ENCODE measurements at places on chromosomes 7 and 10. TPM values are rescaled to one million over a fixed set of nuclear protein-coding genes. Genes with fewer than 3 reads are reported as not detected.

DNA sequence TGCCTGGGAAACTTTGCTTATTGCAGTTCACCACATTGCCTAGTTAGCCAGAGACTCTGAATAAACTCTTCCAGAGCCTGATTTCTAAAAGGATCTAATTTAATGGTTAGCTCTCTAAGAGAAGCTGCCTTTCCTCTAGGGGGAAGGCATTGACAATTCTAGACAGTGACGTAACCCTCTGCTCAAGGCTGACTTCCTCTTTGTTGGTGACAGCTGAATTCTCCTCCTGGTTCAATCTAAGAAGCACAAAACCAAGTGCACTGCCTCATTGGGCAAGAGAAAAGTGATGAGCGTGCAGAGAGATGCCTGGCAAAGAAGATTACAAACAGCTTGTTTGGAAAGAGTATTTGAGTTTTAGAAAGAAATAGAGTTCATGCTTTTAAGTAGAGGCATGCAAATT lies 102.7 kb downstream of the MACC1 start:
- no peak for DNase-seq
- no peak overlapping the region for H3K4me3 ChIP-seq
- no peaks in the 10 kb centered on the region for H3K36me3 ChIP-seq
- H3K27me3 ChIP-seq = no peaks in the 10 kb centered on the region
- H3K4me1 ChIP-seq = no peaks in the 10 kb centered on the region

- H3K27me3 ChIP-seq = no peaks in the 10 kb centered on the region
- no peaks in the 10 kb centered on the region for H3K4me1 ChIP-seq
- no peak overlapping the region for H3K27ac ChIP-seq
Observed at GRCh38 chr10:28480628-28480965, 52.3 kb upstream of the WAC start.

DNA sequence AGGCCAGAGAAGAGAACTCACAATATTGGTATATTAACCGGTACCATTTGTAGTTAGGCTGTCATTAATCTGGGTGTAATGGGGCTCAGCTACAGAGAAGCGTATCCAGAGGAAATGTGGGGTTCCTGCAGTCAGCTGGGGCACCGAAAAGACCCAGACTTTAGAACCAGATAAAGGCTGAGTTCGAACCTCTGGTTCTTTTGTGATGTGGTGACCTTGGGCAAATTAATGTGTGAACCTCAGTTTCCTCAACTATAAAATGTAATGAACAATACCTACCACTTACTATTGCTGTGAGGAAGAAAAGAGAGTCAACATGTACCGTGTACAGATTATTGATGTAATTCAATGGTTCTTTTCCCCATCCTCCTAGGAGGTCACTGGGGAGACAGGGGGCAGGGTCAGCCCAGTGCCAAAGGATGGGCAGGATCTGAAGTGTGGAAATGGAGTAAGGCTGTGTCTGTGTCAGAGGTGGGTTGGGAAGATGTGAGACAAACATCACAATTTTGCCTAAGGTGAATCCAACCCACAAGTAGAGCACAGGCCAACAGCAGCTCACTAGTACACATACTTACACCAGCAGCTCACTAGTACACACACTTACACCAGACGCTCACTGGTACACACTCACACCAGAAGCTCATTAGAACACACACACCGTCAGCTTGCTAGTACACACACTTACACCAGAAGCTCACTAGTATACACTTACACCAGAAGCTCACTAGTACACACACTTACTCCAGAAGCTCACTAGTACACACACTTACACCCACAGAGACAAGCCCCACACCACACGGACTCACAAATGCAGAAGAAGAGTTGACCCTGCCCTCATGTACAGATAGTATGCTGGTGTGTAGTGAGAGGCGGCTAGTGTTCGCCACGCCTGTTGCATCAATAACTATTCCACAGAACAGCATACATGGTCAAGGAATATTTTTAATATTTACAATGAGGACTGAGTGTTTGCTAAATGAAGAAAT lies 28.0 kb downstream of the PRSS2 start:
- peak overlapping the region; percentile 33 for H3K27ac ChIP-seq
- peaks cover 4% of the 10 kb centered on the region for H3K27me3 ChIP-seq
- H3K4me3 ChIP-seq = no peak overlapping the region
- no peaks in the 10 kb centered on the region for H3K36me3 ChIP-seq

The ANK3 gene
- 65.3 TPM for total RNA-seq

DNA sequence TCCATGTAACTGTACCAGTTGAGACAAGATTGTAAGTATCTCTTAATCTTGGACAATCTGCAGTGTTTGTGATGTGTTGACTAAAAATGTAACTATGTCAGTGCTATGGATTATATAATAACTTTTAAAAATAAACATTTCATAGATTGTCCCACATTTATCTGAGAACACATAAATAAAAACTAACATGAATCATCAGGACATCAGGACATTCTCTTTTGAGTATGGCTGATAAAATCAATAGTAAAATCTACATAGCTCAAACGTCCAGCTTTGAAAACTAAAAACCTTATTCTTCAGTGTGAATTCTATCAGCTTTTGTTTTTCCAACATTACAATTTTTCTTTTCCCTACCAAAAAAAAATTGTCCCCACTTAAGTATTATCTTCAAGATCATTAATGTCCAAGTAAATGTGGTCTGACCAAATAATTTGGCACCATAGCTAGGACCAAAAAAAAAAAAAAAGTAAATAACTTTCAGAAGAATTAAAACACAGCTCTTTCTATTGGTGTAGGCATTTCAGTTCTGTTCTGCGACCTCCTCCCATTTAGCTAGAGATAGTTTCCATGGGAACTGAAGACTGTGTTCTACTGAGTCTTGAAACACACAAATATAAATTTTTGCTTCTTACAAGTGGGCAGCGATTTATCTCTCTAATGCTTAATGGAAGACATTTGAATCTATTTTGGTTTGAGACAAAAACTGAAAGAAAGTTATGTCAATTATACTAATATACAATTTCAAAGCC lies 123.0 kb upstream of the SGCE start:
- H3K36me3 ChIP-seq = no peaks in the 10 kb centered on the region
- H3K27me3 ChIP-seq = no peaks in the 10 kb centered on the region
- no peaks in the 10 kb centered on the region for H3K4me1 ChIP-seq
- DNase-seq = no peak
- H3K4me3 ChIP-seq = no peak overlapping the region

The SLIT1 gene
- 0.49 TPM for total RNA-seq

The PTF1A gene
- total RNA-seq = not detected

DNA sequence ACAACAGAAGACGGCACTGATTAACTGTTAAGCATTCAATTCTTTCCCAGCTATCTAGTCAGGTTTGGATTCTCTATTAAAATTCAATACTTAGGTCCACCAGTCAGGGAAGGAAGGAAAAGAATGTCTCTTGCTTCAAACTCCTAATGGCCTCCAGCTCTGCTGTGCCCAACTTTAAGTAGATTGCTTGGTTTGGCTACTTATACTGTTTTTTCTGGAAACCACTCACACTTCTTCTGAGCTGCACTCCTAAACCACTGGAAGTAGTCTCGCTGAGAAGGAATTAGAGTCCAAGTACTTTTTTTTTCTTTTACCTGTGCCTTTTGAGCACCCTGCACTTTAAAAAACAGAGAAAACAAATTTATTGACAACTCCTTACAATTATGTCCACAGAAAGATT lies 26.7 kb upstream of the COL1A2 start:
- H3K4me3 ChIP-seq = peak overlapping the region; percentile 11
- no peak for DNase-seq
- H3K4me1 ChIP-seq = peaks cover 30% of the 10 kb centered on the region
- H3K27ac ChIP-seq = peak overlapping the region; percentile 77
- H3K36me3 ChIP-seq = no peaks in the 10 kb centered on the region

DNA sequence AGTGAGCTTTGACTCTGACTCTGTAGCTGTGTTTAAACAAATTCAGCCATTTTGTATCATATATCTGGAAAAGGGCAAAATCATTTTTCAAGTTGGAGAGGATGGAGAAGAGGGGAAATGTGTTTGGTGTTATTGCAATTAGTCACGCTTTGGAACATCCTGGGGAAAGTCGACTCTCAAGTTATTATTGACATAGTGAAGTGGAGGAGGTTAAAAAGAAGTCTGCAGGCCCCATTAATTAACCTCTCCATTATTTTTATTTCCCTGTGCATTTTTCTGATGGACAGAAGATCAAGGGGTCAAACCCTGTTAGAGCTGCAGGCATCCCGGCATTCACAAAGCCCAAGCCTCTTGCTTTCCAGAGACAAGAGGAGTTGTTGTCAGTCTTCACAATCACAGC lies 132.6 kb downstream of the TEX36 start:
- no peak overlapping the region for H3K4me3 ChIP-seq
- H3K27ac ChIP-seq = no peak overlapping the region
- H3K36me3 ChIP-seq = no peaks in the 10 kb centered on the region

The FAM241B gene
- total RNA-seq = 0.98 TPM

GRCh38 chr7:47817917-47818316 lies 130.3 kb downstream of the PKD1L1 start:
- no peaks in the 10 kb centered on the region for H3K27me3 ChIP-seq
- H3K4me3 ChIP-seq = no peak overlapping the region
- DNase-seq = no peak
- no peak overlapping the region for H3K27ac ChIP-seq

GRCh38 chr10:30773501-30773900 lies 143.9 kb upstream of the LYZL2 start:
- H3K27me3 ChIP-seq = no peaks in the 10 kb centered on the region
- no peak overlapping the region for H3K4me3 ChIP-seq
- no peak for DNase-seq
- H3K36me3 ChIP-seq = no peaks in the 10 kb centered on the region
- no peaks in the 10 kb centered on the region for H3K4me1 ChIP-seq
- no peak overlapping the region for H3K27ac ChIP-seq

GRCh38 chr7:92359801-92360200 lies 87.5 kb upstream of the GATAD1 start:
- no peak overlapping the region for H3K4me3 ChIP-seq
- no peaks in the 10 kb centered on the region for H3K4me1 ChIP-seq
- no peak overlapping the region for H3K27ac ChIP-seq

DNA sequence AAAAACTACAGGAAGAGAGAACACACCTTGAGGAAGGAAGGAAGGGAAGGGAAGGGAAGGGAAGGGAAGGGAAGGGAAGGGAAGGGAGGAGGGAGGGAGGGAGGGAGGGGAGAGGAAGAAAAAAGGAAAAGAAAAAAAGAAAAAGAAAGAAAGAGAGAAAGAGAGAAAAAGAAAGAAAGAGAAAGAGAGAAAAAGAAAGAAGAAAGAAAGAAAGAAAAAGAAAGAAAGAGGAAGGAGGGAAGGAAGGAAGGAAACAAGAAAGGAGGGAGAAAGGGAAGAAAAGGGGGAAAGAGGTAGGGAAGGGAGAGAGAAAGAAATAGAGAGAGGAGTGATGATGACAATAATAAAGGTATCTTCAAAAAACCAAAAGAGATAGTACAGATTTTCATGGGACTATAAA lies 12.3 kb upstream of the PLXNA4 start:
- DNase-seq = no peak
- no peaks in the 10 kb centered on the region for H3K36me3 ChIP-seq
- no peak overlapping the region for H3K27ac ChIP-seq
- no peaks in the 10 kb centered on the region for H3K4me1 ChIP-seq
- no peaks in the 10 kb centered on the region for H3K27me3 ChIP-seq

The OR6V1 gene
- total RNA-seq = not detected

DNA sequence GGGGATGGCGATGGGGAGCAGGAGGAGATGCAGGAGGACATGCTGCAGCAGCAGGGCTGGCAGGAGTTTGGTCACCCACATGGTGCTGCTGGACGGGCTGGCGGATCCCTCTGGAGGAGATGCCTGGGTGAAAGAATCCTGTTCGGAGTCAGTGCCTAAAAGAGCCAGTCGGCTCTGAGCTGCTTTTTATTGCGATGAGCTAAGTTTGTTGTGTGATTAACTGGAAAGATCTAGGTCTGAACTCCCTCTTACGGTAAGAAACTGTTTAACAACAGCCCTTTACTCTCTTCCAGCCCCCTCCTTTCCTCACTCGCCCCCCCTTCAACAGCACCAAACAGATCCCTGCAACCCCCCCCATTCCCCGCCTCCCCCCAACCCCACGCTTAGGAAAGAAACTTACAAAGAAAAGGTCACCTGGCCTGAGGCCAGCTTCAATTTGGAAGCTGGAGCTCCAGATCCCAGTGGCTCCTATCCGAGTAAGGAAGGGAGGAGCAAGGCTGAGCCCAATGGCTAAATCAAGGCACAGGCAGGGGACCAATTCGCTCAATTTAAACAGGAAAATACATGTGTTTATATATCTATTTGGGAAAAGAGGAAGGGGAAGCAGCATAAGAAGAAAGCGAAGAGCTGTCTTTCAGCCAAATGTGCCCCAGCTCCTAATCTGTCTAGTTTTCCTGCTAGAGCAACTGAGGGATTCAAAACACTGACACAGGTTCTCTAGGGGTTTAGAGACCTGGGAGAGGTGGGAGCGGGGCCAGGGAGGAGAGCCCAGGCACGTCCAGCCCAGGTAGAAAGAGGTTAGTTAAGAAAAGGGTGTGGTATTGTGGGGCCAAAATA lies at the start of gene HGF:
Gene HGF (minus strand): TSS at position 157 of the 837 bp plus-strand sequence. CDS start 76 bp downstream, at position 81.
- H3K4me1 ChIP-seq = peaks cover 31% of the 10 kb centered on the region
- DNase-seq = peak; percentile 92
- H3K27ac ChIP-seq = peak within 1 kb of the TSS; percentile 82
- no peaks in the 10 kb centered on the region for H3K36me3 ChIP-seq
- no peaks in the 10 kb centered on the region for H3K27me3 ChIP-seq
- peak within 1 kb of the TSS; percentile 47 for H3K4me3 ChIP-seq

DNA sequence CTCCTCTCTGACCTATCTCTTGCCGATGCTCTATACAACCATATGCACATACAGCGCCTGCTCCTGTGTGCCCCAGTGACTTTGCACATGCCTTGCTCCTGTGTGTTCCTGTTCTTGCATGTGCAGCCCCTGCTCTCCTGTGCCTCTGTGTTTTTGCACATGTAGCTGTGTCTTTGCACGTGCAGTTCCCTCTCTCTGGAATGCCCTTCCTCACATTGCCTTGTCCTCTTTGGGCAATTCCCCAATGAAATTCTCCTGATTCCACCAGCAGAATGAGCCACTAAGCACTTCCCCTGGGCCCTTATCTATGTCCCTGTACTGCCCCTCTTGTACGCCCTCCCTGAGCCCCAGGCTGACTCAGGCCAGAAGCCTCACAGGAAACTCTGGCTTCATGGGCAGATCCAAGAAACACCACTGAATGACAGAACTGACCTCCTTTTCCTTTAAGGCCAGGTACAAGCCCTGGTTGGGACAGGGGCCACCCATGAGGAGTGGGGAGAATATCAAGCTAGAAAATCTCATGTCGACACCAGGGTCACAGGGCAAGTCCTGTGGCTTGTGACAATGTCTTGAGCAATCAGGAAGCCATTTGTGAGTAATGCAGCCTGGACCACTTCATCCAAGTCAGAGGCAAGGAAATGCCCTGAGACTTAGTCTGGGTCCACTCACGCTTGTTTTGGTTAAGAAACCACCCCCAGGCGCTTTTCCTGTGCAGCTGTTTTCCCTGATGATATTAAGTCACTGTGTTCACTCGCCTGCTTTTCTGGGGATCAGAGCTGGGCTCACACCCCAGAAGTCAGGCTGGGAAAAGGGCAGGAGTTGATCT lies 1.9 kb upstream of the ARHGAP22 start:
- H3K4me1 ChIP-seq = peaks cover 16% of the 10 kb centered on the region
- H3K27me3 ChIP-seq = no peaks in the 10 kb centered on the region
- no peaks in the 10 kb centered on the region for H3K36me3 ChIP-seq
- H3K27ac ChIP-seq = peak overlapping the region; percentile 9

All from vagina (tissue), 2 donors.